Activated naive CD8-positive, alpha-beta T cell treated with anti-CD3 and anti-CD28 coated beads, Interleukin-2, amount 50 U/mL, for 24 hours (primary cell): ENCODE measurements at places on chromosomes 11 and 22.

DNA sequence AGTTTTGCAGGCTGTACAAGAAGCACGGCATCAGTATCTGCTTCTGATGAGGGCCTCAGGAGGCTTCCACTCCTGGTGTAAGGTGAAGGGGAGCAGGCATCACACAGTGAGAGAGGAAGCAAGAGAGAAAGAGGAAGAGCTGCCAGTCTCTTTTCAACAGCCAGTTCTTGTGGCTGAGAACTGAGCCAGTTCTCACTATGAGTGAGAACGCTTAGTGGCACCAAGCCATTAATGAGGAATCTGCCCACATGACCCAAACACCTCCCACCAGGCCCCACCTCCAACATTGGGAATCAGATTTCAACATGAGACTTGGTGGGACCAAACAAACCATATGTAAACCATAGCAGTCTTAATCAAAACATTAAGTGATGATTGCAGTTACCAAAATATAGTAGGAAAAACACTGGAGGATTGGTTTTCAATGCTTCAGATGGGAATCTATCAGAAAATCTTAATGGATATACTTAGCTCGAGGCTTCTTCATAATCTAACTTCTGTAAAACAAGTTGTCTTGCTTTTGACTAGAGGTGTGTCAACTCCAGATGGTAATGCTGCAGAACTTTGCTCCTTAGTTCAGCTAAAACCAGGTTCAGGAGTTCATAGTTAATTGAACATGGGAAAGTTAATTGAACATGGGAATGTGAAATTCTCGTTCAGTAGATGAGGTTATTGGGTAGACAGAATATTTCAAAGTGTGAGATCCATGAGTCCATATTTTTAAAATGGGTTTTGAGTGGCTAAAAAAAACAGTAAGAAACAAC, 12.2 kb downstream of the FAR1 start:
- H3K27ac ChIP-seq: peak overlapping the region; percentile 58
- peaks cover 49% of the 10 kb centered on the region for H3K4me1 ChIP-seq

DNA sequence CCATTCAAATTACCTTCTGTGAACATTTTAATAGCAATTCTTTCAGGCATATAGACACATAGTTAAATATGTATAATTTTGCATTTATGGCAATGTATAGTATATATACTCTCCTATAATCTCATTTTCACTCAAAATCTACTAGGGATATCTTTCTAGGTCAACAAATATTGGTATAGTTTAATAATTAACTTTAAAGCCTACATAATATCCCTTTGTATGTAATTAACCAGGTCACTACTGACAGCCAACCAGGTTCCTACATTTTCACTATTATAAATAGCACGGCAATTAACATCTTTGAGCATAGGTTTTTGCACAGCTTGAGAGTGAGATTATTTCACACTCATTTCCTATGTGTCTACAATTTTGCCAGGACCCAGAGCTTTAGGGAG, 15.8 kb downstream of the OR2AG2 start:
- H3K27me3 ChIP-seq: no peaks in the 10 kb centered on the region
- no peak for DNase-seq
- peaks cover 3% of the 10 kb centered on the region for H3K4me1 ChIP-seq
- no peak overlapping the region for H3K27ac ChIP-seq
- no peak overlapping the region for H3K4me3 ChIP-seq

DNA sequence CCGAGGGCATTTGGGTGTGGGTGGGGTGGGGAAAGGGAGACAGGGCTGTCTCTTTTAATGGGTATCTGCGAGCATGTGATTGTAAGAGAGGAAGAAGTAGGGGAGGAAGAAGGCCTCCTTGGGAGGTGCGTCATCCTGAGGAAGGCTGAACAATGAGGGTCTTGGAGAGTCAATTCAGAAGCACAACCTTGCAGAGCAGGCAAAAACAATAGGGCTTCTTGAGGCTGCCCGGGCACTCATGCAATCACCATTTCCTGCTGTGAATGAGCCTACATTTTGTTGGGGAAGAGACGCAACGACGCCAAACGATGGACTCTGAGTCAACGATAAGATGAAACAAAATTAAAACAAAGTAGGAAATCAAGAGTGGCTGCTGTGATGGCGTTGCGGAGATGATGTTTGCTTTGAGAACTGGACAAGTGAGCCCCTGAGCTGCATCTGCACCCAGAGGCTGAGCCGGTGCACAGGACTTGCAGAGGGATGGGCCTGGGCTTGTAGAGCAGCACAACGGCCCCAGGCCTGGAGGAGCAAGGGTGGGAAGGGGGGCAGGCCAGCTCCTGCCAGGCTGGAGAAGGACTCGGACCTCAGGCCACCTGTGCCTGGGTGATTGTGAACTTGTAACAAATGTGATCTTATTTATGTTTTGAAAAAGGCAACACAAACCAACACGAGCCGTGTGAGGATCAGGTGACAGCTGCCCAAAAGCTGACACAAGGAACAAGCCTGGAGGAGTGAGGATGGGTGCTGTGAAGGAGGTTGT, 92.3 kb upstream of the B3GAT1 start:
- H3K4me1 ChIP-seq: no peaks in the 10 kb centered on the region
- no peak for DNase-seq

GRCh38 chr22:46245511-46245910, 4.6 kb downstream of the CDPF1 start:
- H3K4me1 ChIP-seq: peaks cover 7% of the 10 kb centered on the region
- no peaks in the 10 kb centered on the region for H3K27me3 ChIP-seq
- H3K27ac ChIP-seq: no peak overlapping the region
- no peaks in the 10 kb centered on the region for H3K36me3 ChIP-seq

DNA sequence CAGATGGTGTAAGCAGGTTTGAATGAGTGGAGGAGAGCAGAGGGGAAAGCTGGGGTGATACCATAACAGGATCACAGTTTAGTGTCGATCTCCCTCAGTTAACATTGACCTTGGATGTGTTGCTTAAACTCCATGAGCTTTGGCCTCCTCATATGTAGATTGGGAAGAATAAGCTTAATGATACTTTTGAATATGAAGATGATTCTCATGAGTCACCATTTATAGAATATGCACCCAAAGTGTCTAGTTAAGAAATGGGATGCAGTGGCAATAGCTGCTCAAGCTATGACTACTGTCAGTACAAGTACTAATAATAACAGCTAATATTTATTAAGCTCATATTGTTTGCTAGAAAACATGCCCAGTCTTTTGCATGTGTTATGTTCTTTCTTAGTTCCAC, 236.2 kb upstream of the KIRREL3 start:
- DNase-seq: no peak
- no peaks in the 10 kb centered on the region for H3K36me3 ChIP-seq
- H3K27ac ChIP-seq: no peak overlapping the region
- H3K4me3 ChIP-seq: no peak overlapping the region
- peaks cover 3% of the 10 kb centered on the region for H3K27me3 ChIP-seq
- H3K4me1 ChIP-seq: no peaks in the 10 kb centered on the region

- no peaks in the 10 kb centered on the region for H3K36me3 ChIP-seq
- no peak overlapping the region for H3K4me3 ChIP-seq
- H3K4me1 ChIP-seq: no peaks in the 10 kb centered on the region
- no peak overlapping the region for H3K27ac ChIP-seq
Observed at GRCh38 chr11:17581036-17581731, 34.1 kb downstream of the OTOG start.

- no peak overlapping the region for H3K27ac ChIP-seq
- peak; percentile 19 for DNase-seq
- H3K4me3 ChIP-seq: no peak overlapping the region
- H3K4me1 ChIP-seq: no peaks in the 10 kb centered on the region
- H3K27me3 ChIP-seq: no peaks in the 10 kb centered on the region
Observed at GRCh38 chr22:32389685-32390084, 22.4 kb downstream of the RTCB start.

DNA sequence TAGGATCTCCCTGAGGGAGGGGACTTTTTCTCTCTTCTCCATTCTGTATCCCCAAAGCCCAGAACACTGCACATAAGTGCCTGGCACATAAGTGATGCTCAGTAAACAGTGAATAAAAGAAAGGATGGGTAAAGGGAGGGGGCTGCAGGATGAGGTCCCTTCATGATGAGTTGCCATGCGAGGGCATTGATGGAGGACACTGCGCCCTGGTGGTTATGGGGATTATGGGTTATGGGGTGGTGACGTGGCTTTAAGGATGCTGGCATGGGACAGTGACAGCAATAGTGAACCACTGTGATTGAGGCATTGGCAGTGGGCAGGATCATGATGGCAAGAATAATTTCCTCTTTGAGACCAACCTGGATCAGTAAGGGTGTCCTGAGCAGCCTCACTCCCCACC, 43.9 kb upstream of the LRRC32 start:
- no peaks in the 10 kb centered on the region for H3K36me3 ChIP-seq
- no peak for DNase-seq
- H3K4me3 ChIP-seq: no peak overlapping the region
- H3K27me3 ChIP-seq: no peaks in the 10 kb centered on the region
- H3K4me1 ChIP-seq: no peaks in the 10 kb centered on the region
- no peak overlapping the region for H3K27ac ChIP-seq

DNA sequence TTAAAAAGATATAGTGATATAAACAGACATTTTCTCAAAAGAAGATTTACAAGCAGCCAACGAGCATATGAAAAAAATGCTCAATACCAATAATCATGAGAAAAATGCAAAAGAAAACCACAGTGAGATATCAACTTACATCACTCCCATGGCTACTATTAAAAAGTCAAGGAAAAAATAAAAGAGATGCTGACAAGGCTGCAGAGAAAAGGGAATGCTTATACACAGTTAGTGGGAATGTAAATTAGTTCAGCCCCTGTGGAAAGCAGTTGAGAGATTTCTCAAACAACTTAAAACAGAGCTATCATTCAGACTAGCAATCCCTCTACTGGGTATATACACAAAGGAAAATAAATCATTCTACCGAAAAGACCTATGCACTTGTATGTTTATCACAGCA, 97.1 kb upstream of the CARD18 start:
- no peaks in the 10 kb centered on the region for H3K36me3 ChIP-seq
- no peak overlapping the region for H3K4me3 ChIP-seq
- no peak overlapping the region for H3K27ac ChIP-seq
- no peak for DNase-seq
- H3K4me1 ChIP-seq: no peaks in the 10 kb centered on the region

GRCh38 chr11:117841551-117842031, 17.0 kb upstream of the FXYD2 start:
- peaks cover 6% of the 10 kb centered on the region for H3K4me1 ChIP-seq
- no peak for DNase-seq
- no peak overlapping the region for H3K4me3 ChIP-seq
- no peak overlapping the region for H3K27ac ChIP-seq

GRCh38 chr22:30325065-30325720, 1.5 kb downstream of the TBC1D10A start:
- DNase-seq: no peak
- peaks cover 62% of the 10 kb centered on the region for H3K4me1 ChIP-seq
- H3K27me3 ChIP-seq: no peaks in the 10 kb centered on the region
- H3K36me3 ChIP-seq: peaks cover 12% of the 10 kb centered on the region

GRCh38 chr22:24512043-24512442, 16.9 kb downstream of the UPB1 start:
- DNase-seq: no peak
- H3K4me3 ChIP-seq: no peak overlapping the region
- no peaks in the 10 kb centered on the region for H3K36me3 ChIP-seq
- H3K27ac ChIP-seq: no peak overlapping the region

- H3K27ac ChIP-seq: peak overlapping the region; percentile 82
- H3K4me1 ChIP-seq: peaks cover 49% of the 10 kb centered on the region
- H3K4me3 ChIP-seq: peak overlapping the region; percentile 88
- H3K36me3 ChIP-seq: peaks cover 31% of the 10 kb centered on the region
Observed at GRCh38 chr11:65899356-65900124, 648 bp downstream of the FOSL1 start.

DNA sequence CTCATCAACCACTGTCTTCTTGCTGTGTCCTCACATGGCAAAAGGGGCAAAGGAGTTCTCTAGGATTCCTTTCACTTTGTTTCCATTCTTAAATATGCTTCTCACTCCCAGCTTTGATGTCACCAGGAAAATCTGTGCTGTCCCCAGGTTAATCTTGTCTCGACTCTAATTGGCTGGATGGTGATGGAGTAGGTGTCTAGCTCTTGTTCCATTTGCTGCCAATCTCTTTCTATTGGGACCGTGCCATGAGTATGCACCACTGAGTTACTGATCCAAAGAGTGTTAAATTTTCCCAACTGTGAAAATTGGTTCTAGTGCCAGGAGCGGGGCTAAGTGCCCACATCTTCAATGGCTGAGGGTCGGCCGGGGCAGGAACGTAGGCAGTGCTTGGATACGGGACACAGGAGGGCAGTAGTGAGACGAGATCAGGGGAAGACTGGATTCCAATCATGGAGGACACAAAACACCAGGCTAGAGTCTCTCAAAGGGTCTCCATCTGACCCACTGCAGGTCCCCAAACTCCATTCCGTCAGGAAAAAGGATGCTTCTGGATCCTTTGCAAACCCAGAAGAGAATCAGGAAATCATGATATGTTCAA, 47.7 kb upstream of the CSNK2A3 start:
- peaks cover 8% of the 10 kb centered on the region for H3K27me3 ChIP-seq
- H3K27ac ChIP-seq: no peak overlapping the region
- H3K36me3 ChIP-seq: no peaks in the 10 kb centered on the region
- no peak overlapping the region for H3K4me3 ChIP-seq
- no peaks in the 10 kb centered on the region for H3K4me1 ChIP-seq
- peak; percentile 4 for DNase-seq

DNA sequence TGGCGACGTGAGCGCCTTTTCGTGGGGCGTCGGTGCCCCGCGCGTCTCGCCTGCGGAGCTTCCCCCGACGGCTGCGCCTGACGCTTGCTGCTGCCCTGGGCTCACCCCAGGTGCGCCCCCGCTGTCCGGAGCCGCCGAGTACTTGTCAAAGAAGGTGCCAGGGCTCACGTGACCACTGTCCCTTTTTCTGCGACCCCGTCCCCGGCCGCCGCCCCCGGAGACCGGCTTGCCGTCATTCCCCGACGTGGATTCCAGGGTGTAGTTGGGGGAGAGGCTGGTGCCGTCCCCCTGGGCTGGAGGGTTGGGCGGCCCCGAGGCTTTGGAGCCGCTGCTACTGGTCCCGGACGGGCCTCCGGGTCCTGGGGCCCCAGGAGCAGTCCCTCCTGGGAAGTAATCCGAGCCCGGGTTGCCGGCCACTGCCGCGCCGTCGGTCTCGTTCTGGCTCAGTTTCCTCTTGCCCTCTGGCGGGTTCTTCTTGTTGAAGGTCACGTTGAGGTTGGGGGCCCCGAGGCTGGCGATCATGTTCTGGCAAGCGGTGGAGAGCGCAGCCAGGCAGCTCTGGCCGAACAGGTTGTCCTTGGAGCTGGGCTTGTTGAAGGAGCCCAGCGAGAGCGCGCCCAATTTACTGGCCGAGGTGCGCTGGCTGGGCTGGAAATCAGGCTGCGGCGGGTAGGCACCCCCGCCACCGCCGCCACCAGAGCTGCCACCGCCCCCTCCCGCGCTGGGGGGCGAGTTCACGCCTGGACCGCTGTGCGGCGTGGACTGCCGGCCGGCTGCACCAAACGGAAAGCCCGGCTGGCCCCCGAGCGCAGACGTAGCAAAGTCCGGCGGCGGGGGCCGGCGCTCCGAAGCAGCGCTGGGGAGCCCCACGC, 3.8 kb downstream of the MN1 start:
- no peak overlapping the region for H3K4me3 ChIP-seq
- no peaks in the 10 kb centered on the region for H3K36me3 ChIP-seq
- no peak for DNase-seq
- peaks cover 7% of the 10 kb centered on the region for H3K4me1 ChIP-seq
- H3K27me3 ChIP-seq: peaks cover 8% of the 10 kb centered on the region
- no peak overlapping the region for H3K27ac ChIP-seq
